Stimulated activated naive CD4-positive, alpha-beta T cell treated with Interleukin-2 at 50 U/mL for 16 hours (primary cell): ENCODE measurements at places on chromosomes 7 and 10.

DNA sequence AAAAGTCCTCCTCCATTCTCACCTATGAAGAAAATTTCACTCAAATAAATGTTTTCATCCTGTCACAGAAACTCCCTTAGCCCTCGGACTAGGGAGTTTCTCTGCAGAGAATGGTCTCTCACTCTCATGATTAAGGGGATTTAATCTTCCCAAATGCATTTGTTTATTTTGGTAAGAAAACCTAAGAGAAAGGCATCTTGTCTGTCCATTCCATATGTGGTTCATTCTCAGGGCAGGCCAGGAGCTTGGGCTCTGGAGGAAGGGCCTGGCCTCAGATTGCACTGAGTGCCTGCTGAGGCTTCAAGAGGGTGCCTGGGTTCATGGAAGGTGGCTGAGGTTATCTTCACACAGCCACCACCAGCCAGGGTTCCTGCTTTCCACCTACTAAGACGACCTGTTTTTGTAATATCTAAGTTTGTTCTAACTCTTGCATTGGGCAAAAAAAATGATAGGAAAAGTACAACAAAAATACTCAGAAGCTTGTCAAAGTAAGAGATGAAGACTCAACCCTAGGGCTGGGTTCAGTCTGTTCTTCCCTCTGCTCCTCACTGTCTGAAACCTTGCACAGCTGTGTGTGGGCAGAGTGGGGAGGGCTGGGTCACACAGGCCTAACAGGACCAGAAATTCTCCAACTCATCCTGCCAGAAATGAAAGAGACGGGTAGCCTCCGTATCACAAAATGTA lies 186.7 kb downstream of the CXCL12 start:
- no peak for DNase-seq

DNA sequence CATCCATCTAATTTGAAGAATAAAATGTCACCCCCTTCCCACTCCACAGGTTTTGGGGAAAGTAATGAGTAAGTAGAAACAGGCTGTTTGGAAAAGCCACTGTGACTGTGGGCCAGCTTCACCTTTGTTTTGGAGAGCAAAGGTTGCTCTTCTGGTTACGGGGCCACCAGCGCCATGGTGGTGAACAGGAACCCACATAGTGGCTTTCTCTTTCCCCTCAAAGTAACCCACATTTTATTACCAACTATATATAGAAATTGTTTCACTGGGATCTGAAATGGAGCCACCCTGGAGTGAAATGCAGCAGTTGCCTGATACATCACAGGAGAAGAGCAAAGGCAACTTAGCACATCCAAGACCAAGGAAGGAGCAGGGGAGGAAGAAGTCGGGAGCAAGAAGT lies 112.3 kb upstream of the EFCAB10 start:
- DNase-seq: no peak

GRCh38 chr10:110857265-110858171 lies 14.2 kb upstream of the PDCD4 start:
- peak; percentile 19 for DNase-seq

- DNase-seq: no peak
Measured at GRCh38 chr7:111783854-111784253, 221.6 kb upstream of the IMMP2L start.

GRCh38 chr7:105011831-105012502 lies 2.0 kb upstream of the KMT2E start:
- peak; percentile 12 for DNase-seq

DNA sequence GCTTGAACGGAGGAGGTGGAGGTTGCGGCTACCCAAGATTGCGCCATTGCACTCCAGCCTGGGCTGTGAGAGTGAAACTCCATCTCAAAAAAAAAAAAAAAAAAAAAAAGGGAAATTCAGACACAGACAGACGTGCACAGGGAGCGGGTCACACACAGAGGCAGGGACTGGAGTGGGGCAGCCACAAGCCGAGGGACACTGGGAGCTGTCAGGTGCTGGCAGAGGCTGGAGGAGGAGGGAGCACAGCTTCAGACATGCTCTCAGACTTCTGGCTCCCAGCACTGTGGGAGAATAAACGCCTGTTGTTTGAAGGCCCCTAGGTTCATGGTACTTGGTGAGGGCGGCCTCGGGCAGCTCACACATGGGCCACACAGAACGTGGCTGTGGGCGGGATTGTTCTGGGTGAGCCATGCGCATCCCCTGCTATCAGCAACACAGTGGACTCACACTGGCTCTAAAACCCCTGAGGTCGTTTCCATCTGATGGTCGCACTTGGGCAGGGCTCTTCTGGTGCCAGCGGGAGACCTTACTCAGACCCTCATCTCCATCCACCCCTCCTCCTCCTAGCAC lies 375.9 kb downstream of the DNAJB6 start:
- no peak for DNase-seq

GRCh38 chr7:112886208-112886607 lies 96.0 kb upstream of the TMEM168 start:
- DNase-seq: no peak

DNA sequence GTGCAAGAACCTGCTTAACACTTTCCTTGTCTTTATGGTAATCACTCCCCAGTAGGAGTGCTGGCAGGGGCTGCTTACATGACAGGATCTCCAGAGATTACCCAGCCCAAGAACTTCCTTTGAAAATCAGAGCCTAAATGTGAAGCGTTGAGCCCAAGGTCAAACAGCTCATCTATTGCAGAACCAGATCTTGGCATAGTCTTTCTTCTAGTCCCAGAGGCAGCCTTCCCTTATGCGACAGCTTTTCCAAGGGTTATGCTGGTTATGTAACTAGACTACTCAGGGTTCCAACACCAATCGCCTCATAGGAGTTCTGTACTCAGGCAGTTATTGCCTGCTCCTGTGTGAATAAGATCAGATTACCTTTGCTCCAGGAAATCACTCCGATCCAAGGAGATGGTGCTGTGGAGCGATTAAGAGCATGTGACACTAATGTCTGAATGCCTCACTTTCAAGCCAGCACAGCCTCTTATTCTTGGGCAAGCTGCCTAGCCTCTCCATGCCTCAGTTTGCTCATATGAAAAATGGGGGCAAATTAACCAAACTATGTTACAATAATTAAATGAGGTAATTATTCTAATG lies 8.4 kb upstream of the LGI1 start:
- DNase-seq: no peak

GRCh38 chr7:18020138-18020715 lies 7.4 kb downstream of the PRPS1L1 start:
- no peak for DNase-seq
